ENCODE measurements at places on chromosomes 5 and 9.

DNA sequence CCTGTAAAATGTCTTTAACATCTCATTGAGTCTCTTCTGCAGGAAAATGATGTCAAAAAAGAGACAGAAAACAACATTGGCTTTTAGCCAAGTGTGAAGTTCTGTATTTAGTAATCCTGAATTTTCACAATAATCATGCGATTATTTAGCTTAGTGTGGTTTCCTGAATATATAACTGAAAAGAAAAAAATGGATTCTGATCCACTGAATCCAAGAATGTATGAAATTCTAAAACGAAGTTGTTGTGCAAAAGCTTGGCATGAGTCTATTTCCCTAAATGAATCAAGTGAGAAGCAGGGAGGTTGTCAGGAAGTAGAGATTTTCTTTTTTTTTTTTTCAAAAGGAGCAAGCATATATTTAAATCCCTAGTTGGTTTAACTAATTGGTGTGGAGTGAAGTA lies 145.9 kb upstream of the CDH6 start:
- no peak for DNase-seq

- DNase-seq: no peak
These were observed 30.5 kb upstream of the CKMT2 start for GRCh38 chr5:81202655-81203054.

- DNase-seq: no peak
These were observed 2.1 kb downstream of the SLC36A2 start for GRCh38 chr5:151345187-151345807.

- no peak for DNase-seq
These were observed 24.4 kb downstream of the FAM163B start for GRCh38 chr9:133584559-133585476.

- no peak for DNase-seq
These were observed 275.7 kb upstream of the DAB2 start for GRCh38 chr5:39700523-39700922.
